GM20000 (cell line): ENCODE measurements at places on chromosomes 1 and 21.

GRCh38 chr21:36769051-36769839, 70.3 kb downstream of the SIM2 start:
- no peak for DNase-seq

GRCh38 chr1:155931332-155932038, 2.7 kb downstream of the KHDC4 start:
- DNase-seq = no peak

GRCh38 chr21:33817663-33818451, 97.7 kb downstream of the ATP5PO start:
- no peak for DNase-seq

DNA sequence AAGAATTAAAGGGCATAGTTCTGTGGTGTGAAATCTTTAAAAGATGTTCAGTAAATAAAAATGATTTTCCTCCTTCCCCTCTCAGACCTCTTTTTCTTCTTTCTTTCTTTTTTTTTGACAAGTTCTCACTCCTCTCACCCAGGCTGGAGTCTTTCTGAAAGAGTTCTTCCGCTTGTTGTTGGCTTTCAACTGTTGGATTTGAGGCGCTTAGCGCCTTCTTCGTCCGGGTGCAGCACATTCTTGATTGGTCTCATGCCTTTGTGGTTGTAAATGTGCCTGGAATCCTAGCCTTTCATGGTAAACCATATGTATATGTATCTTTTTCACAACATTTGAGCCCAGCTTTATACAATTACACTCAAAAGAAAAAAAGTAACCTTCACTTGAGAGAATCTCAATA, 980 bp upstream of the METTL18 start:
- no peak for DNase-seq

GRCh38 chr1:110787328-110788071, 85.4 kb upstream of the CD53 start:
- peak; percentile 22 for DNase-seq

DNA sequence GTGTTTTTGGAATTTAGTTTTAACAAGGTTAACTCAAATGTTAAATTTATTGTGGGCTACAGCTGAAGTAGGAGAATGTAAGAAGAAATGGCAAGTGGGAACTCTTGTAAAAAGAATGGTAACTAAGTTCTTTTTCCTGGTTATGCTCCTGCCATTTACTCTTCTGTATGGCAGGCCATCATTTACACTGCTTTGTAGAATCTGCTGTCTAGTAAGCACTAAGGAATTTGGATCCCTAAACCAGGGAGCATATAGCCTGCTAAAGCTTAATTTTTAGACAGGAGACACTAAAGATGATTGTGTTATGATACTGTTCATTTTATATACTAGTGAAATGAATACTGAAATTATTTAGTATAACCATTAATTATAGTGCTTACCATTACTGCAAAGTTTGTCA, 85.3 kb downstream of the CAMTA1 start:
- DNase-seq = no peak

DNA sequence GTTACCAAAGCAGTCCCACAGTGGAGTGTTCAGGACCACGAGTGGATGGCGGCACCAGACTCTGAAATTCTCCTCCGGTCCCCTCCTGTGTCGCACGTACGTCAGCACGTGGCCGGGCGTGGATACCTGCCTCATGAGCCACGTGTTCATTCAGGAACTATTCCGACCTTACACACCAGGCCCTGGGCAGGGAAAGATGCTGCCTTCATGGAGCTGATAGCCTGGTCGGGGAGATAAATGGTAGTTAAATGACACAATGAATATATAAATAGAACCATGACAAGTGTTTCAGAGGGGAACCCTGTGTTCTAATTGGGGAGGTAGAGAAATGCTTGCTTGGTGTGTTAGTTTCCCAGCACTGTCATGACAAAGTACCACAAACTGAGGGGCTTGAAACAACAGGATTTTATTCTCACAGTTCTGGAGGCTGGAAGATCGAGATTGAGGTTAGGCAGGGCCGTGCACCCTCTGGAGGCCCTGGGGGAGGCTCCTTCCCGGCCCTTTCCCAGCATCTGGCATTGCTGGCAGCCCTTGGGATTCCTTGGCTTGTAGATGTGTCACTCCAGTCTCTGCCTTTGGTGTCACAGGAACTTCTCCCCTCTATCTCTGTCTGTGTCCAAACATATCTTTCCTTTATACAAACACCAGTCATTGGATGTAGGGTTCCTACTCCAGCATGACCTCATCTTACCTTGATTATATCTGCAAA, 28.9 kb upstream of the GPR137B start:
- no peak for DNase-seq

DNA sequence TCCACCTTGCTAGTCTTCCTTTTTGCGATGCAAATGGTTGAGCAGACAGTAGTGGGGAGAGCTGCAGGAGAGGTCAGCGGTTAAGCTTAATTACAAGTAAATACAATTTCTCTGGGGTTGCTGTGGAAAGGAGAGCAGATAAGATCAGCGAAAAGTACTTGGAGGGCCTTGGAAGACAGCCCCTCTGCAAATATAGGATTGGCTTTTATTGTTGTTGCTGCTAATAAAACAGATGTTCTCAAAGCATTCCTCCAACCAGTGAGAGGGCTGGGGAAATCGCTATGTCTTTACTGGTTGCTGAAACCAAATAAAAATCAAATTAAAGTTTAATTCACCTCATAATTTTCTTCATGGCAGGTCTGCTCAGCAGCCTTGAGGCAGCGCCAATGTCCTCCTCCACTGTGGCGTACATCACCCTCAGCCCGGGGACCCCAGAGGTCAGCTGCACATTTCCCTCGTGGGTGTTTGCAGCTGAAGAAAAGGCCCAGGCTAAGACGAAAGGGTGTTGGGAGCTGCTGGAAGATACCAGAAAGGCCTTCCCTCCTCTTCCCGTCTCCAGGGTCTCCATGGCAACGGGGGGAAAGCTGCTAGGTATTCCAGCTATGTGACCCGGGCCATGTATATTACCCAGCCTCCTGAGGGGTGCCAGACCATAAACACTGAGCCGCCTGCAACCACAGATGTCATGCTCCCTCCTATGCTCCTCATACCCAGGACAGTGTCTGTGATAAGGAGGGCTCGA, 54.6 kb upstream of the POU2F1 start:
- no peak for DNase-seq

- no peak for DNase-seq
Observed at GRCh38 chr1:76940571-76941335, 73.5 kb downstream of the ST6GALNAC5 start.

GRCh38 chr1:167711797-167712196, 10.0 kb upstream of the MPZL1 start:
- no peak for DNase-seq

- DNase-seq = no peak
Observed at GRCh38 chr1:159088050-159088449, 11.5 kb upstream of the AIM2 start.

DNA sequence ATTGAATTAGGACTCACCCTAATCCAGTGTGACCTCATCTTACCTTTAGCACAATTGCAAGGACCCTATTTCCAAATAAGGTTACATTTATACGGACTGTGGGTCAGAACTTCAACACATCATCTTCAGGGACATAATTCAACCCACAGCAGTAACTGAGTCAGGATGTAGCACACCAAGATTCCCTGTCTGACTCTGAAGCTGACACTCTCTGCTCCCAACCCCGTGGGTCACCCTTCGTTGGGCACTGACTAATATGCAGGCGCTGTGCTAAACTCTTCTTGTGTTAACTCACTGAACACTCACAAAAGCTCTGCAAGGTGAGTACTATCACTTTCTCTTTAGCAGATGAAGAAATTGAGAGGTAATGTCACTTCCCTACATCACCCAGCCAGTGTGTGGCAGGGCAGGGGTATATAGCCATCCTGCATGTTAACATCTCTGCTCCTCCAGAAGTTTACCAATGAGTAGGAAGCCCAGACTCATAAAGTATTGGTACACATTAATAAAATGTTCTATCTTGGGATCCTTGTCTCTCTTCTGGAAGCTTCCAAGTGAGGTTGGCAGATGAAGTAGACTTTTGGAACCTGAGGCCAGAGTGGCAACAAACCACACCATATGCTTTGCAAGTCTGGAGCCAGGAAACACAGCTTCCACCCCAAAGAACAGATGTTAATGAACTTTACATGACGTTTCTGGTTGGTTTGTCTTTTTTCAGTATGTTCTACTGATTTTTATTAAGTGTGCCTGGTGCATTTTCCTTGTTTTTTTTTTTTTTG, 139.2 kb upstream of the KLHDC7A start:
- no peak for DNase-seq

DNA sequence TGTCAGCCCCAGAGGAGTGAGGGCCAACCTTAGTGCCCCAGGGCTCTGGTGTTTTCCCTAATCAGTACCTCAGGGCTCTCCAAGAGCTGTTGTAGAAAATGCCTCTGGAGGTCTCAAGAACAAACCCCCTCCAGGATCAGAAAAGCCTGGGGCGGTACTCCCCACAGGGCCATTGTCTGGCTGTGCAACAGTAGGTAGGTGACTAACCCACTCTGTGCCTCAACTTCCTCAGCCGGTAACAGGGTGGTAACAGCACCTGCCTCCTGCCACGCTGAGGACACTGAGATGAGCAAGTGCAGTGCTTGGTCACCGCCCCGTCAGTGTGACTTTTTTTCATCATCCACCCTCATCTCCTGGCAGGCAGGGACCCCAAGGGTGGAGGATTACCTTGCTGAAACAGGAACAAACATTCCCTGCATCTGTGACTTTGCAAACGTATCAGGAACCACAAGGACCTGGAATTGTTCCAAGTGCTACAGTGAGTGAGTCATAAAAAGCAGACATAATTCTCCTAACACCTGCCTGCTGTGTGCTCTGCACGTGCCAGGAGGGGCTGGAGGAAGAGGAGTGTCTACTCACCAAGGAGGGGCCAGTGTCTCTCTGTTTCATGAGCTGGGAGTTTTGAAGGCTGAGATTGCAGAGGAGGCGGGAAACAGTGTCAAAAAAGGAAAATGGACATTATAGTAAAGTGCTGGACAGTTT, 440.8 kb downstream of the NPHP4 start:
- no peak for DNase-seq

DNA sequence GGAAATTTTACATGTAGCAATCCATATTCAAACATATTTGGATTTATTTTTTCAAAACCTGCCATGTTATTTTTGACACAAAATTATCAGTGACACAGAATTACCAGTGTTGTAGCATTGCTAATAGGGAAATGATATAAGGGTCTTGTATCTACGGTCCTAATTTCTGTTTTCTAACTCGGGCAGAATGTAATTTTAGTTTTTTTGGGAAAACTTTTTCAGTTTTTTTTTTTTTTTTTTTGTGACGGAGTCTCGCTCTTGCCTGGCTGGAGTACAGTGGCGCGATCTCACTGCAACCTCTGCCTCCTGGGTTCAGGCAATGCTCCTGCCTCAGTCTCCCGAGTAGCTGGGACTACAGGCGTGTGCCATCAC, 2.6 kb downstream of the UQCRH start:
- no peak for DNase-seq

DNA sequence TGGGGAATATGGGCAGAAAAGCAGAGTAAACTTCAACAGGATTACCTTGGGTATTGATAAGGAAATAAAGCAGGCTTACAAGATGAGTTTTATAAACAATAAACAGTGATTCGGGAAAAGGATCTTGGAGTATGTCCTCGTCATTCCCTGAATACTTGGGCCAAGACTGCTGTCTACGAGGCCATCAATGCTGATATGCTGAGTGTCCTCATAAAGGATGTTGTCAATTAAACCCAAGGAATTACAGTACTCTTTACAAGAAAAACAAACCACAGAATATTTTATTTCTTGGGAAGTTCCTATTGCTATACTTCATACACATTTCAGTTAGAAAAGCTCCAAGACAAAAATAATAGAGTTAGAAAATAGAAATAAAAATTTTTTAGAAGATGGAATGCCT, 34.9 kb downstream of the ATP1B1 start:
- DNase-seq = no peak

- no peak for DNase-seq
Observed at GRCh38 chr21:43192501-43193081, 23.8 kb downstream of the CRYAA start.

GRCh38 chr1:56904663-56905397, 50.2 kb downstream of the C8A start:
- no peak for DNase-seq

- DNase-seq = no peak
Observed at GRCh38 chr1:210376836-210377372, 48.2 kb downstream of the HHAT start.

GRCh38 chr1:108046026-108046425, 81.0 kb upstream of the VAV3 start:
- DNase-seq = no peak

DNA sequence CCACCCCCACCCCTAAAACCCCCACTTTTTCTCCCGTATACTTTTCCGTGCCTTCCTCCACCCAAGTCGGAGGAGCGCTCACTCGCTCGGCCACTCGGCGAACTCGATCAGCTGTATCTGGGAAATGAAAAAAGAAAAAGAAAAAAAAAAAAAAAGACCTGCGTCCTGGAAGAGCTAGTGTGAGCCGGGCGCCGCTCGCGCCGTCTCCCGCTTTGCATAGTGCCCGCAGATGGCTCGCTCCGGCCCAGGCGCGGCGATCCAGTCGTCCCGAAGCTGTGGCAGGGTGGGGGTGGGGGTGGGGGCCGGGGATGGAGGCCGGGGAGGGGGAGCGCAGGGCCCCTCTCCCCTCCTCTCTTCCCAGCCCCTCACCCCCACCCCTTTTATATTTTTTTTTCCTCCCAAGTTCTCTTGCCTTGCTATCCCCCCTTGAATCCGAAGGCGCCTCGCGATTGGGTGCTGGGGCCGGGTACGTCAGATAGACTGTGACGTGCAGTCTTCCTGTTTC, 299 bp upstream of the PROX1 start:
- no peak for DNase-seq

- DNase-seq = no peak
Observed at GRCh38 chr1:161838362-161838761, 72.2 kb downstream of the ATF6 start.

- peak; percentile 93 for DNase-seq
Observed at GRCh38 chr1:175023043-175023921, at the start of gene MRPS14. Gene MRPS14 (minus strand): TSS chr1:175023425. CDS start chr1:175023408, 17 bp downstream.

DNA sequence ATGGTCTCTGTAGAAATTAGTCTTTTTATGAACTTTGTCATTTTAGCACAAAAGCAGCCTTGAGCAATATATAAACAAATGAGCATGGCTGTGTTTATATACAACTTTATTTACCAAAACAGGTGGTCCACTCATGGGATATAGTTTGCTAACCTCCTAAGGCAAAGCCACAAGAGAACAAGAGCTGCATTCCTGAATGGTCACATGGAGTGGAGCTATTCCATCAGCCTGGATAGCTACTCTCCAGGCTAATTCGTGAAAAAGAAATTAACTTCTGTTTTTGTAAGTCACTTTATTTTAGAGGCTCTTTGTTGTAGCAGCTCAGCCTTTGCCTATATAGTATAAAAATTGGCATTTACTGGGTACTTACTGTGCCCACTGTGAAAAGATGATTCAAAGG, 163.3 kb upstream of the FAM78B start:
- no peak for DNase-seq

- no peak for DNase-seq
Observed at GRCh38 chr1:170776777-170777176, 112.8 kb downstream of the PRRX1 start.

- DNase-seq = no peak
Observed at GRCh38 chr1:1273209-1273511, 494 bp downstream of the UBE2J2 start.

GRCh38 chr1:165828103-165828668, 772 bp downstream of the UCK2 start:
- DNase-seq = peak; percentile 79
